Lung microvascular endothelial cell (primary cell): ENCODE measurements at places on chromosomes 5 and 9.

DNA sequence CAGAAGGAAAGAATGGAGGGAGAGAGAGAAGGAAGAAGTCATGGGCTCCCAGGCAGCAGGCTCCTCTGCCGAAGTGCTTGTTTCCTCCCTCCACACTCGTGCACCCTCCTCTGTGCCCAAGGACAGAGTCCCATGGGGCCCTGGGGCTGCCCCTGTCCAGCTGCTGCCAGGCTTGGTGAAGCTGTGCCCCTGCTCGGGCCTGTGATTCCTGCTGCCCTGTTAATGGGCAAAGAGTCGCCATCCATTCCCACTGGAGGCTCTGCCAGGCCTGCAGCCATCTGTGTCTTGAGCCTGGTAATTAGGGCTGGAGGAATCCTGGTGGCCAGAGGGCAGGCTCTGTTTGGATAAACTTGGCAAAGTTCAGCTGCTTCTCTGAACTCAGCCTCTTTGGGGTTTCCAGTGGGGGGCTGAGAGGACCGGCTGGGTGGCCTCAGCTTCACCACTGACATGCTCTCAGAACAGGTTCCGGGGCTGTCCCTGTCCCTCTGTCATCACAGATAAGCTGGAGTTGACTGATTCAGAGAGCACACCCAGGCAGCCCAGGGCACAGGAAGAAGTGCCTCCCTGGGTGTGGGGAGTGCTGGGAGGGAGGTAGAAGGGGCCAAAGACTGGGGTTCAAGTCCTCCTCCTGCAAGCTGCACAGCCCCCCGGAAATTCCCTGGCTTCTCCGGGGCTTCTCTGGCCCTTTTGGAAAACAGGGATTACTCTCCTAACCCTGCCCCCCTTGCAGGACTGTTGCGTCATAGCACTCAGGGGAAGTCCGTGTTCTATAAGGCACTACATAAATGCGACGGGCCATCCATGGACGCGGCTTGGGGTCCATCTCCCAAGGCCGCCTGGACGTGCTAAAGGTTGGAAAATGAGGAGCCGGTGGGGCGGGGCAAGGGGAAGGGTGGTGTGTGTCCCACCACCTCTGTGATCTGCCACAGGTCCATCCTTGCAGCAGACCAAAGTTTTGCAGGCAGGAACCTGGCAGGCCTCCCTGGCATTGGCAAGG is 154.8 kb downstream of the PAX5 start:
- DNase-seq: no peak

- DNase-seq: no peak
Observed at GRCh38 chr5:93044859-93045666, 536.0 kb downstream of the NR2F1-AS1 start.

DNA sequence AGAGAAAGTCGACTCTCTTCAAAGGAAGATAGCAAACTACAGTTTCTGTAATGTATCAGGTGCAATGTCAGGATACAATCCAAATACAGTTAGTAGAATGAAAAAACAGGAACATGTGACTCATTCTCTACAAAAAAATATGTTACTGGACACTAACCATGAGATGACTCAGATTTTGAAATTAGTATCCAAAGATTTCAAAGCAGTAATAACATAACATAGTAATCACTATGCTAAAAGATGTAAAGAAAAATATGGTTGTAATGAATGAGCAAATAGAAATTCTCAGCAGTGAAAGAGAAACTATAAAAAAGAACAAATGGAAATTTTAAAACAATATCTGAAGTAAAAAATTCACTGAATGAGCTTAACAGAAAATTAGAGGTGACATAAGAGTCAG is 42.3 kb downstream of the SHOC1 start:
- DNase-seq: no peak

DNA sequence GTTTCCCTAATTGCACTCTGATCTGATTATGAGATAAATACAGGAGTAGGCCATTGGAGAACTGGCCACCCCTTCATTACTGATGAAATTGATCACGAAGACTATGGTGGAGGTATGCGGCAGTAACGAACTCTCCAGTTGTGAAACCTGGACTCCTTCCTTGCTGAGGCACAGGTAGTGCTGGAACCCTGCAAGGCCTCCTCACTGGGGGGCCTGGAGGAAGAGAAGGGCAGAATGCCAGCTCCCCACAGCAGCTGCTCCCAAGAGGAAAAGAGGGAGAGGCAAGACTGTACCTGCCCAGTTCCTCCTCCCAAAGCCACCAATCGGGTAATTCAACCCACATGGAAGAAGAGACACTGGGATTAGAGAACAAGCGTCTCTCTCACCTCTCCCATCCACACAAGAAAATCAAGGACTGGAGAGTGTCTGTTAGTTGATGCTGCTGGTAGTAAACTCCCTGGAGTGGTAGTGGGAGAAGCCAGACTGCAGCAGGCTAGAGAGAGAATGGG is 19.1 kb upstream of the TRIO start:
- no peak for DNase-seq

- DNase-seq: peak; percentile 19
Observed at GRCh38 chr9:136531186-136531903, 14.5 kb downstream of the NOTCH1 start.

DNA sequence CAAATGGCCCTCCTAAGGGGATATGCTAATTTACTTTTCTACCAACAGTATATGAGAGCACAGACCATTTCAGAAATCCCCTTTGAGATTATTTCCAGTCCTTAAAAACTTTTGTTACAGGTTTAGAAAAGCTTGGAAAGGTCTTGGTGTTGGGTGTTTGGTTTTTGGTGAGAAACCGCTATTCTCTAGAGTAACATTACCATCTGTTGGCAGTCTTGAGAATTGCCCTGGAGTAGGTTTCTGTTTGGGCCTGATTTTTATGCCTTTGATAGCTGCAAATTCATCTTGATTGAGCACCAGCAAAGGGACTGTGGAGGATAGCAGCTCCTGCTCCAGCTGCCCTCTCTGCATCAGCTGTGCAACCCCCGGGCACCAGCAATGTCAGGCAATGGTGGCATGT is 8.0 kb downstream of the NUDT2 start:
- peak; percentile 25 for DNase-seq

DNA sequence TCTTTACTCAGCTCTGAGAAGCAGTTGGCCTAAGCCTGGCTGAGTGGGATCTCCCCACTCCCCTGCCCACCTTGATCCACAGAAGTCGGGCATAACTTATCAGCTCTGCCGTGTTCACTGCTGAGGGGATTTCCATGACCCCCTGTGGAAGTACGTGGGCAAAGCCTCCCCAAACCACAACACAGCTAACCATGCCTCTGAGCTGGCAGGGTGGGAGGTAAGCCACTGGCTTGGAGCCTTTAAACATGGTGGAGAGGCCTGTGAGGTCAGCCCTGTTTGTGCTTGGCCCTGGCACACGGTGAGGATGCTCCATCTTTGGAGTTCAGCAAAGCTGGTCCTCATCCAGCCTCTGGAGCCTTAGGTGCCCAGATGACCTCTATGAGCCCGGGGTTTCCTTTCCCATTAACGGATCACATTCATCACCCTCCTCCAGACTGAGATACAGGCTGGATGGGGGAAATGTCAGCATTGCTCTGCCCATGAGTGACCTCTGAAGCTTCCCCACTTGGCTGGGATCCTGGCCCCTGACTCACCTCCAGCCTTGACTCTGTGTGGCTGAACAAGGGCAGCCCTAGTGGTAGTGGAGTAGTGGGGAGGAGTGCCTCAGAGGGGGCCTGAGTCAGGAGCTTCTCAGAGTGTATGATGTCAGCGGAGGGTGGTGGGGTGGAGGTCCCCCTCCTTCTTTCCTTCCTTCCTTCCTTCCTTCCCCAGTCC is 6.2 kb downstream of the PDLIM4 start:
- peak; percentile 74 for DNase-seq

GRCh38 chr5:80206282-80206681 is 49.6 kb downstream of the SERINC5 start:
- DNase-seq: no peak

GRCh38 chr9:38374847-38375571 is 17.5 kb upstream of the ALDH1B1 start:
- DNase-seq: no peak

DNA sequence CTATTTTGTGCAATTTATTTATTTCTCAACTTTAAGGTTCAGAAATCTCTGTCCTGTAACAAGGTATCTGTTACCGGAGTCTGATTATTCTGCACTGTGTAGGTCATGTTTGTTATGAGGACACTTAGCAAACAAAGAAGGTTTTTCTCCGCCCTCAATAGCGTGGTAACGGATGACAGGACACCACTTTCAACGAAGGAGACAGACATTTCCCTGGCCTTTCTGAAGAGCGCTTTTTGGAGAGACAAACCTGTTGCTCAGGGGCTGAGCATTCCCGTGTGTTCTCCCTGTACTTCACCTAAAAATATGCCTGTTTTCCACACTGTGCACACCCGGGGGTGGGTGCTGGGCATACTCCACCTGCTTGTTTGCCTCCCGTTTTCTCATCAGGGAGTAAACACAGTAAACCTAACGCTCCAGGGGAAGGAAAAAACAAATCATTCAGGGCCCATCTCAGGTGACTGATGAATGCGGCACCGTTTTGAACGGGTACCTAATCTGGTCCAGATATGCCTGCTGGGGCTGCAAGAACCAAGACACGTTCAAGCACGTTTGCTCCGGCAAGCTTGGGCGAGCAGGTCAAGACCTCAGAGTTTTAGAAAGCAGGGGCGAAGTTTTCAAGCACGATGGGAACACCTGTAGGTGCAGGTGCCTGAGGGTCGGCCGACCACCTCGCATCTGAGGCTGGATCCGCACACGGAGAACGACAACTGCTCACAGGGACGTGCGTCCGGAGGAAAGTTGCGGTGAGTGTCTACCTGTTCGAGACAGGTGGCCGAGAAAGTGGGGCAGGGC is 859 bp downstream of the RETREG1 start:
- DNase-seq: no peak

DNA sequence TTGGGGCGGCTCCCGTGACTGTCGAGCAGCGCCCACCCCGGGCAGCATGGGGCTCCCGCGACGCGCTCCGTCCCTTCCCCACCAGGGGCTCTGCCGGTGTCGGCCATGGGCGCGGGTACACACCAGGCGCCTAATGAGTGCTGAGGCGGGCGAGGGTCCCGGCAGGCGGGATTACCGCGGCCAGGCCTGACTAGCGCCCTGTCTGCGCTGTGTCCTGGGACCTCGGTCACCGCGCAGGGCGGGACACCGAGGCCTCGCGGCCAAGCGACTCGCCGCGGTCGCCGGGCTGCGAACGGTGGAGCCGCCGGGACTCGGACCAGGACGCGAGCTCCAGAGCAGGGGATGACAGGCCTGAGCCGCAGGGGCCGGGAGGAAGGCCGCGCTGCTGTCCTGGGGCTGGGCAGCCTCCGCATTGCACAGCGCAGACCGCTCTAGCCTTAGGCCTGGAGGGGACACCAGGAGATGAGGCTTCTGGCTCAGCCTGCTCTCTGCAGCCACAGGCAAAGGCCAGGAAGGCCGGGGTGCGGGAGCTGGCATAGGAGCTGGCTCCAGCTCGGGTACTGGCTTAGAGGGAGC is 14.1 kb downstream of the LCN10 start:
- DNase-seq: peak; percentile 67

DNA sequence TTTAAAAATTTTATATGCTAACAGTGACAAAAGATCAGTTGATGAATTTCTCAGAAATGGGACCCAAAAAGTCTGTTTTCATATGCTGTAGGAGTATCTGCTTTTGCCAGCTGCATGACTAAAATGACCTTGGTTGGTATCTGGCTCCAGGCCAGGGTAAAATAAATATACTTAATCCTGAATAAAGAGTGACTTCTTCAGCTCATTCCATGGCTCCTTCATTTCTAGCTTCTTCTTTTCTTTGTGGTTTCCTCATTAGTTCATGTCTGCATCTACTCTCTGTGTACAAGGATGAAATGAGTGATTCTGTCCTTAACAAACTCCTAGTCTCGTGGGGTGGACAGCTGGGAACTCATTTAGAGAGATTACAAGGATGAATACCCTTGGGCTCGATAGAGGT is 36.0 kb downstream of the RCL1 start:
- DNase-seq: peak; percentile 33

DNA sequence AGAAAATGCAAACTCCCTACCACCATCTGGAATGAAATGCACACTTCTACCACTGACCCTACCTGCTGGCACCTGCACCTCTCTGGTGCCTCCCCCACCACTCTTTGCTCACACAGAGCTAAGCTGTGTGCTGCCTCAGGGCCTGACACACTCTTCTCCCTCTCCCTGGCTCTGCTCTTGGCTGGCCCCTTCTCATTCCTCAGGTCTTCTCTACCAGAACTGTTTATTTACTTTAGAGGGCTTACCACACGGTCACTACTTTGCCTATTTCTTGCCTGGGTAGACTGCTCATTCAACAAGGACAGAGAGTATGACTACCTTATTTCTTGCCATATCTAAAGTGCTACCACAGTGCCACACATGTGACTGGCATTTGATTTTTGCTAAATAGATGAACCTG is 3.3 kb downstream of the REEP5 start:
- no peak for DNase-seq

DNA sequence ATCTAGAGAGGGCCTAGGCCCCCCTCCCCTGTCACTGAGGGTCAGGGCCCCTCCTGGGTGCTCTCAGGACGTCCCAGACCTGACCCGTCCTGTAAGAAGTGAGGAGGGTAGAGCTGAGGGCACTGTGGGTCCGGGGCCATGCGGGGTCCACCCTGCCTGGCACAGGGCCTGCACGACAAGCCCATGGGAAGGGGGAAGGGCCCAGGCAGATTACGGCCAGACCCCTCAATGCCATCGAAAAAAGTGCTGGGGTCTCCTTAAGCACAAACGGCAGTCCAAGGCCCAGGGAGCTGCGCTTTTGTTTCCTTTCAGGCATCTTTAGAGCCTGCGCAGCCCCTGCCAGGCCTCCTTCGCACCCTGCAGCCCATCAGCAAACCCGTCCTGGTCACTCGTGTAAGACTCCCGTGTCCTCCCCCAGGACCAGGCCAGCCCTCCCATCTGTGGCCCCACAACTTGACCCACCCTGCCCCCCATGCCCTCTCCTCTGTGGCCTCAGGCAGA is 4.4 kb upstream of the EXOC3 start:
- no peak for DNase-seq

- DNase-seq: no peak
Observed at GRCh38 chr9:115882911-115883310, 270.7 kb upstream of the PAPPA start.

- no peak for DNase-seq
Observed at GRCh38 chr5:1133108-1133507, 21.2 kb upstream of the SLC12A7 start.

- no peak for DNase-seq
Observed at GRCh38 chr5:163580516-163580915, 75.1 kb downstream of the MAT2B start.

GRCh38 chr5:17365811-17366138 is 132.3 kb upstream of the TAF11L2 start:
- no peak for DNase-seq

DNA sequence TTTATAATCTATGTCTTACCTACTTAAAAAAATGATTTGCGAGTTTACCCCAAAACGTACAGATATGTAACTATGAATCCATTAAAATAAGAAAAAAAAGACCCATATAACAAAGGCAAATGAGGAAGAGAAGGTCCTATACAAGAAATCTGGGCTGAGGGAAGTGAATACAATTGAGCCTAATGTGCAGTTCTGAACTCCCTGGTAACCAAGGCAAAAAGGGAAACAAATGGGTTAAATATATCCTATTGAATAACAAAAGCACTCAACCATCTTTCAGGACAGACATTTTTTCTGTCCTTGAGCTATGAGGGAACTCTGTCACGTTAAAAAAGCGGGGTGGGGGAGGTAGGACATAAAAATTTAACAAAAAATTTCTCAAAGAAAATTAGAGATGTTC is 78.6 kb downstream of the PTPN3 start:
- DNase-seq: no peak

GRCh38 chr5:89083791-89084190 is 200.8 kb upstream of the MEF2C start:
- no peak for DNase-seq

GRCh38 chr9:7132605-7133004 is 374.8 kb downstream of the KDM4C start:
- DNase-seq: no peak

GRCh38 chr9:135487281-135488012 is 7.9 kb downstream of the PPP1R26 start:
- no peak for DNase-seq

GRCh38 chr5:172800088-172800551 is 29.1 kb upstream of the DUSP1 start:
- no peak for DNase-seq
